Cortex of kidney (tissue), 1 donor: ENCODE measurements at places on chromosomes 1 and 21.

DNA sequence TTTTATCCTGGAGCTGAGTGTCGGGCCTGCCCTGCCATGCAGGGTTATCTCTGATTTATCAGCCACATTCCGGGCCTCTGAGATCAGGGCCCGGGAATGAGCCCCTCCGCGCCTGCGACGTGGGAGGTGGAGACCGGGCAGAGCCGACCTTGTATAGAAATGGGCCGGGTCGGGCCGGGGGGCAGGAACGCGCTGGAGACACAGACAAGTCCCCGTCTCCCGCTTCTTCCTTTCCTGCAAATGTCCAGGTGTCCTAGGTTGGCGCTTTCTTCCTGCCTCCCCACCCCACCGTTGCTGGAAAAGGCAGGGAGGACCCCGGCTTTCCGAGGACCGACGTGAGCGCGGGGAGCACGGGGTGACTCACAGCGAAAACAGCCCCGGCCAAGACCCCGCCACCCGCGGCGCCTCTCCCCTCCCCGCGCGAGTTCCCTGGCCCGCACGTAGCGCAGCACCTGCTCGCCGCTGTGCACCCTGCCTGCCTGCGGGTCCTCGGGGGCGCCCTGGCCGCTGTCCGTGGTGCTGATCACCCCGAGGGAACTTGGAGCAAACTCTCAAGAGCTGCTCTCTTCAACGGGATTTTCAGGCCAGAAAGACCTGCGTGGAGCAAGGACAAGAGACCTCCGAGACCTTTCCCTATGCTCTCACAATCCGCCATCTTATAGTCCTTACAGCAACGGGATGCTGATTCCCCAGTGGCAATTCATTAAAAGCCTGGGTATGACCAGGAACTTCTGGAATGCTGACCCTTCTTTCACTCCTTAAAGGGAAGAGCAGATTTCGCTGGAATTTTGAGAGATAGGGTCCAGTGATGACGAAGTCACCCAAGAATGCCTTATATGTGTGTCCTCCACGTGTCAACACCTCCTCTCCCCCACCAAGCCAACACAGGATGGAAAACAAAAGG lies 475 bp upstream of the NPPB start:
- DNase-seq = no peak

DNA sequence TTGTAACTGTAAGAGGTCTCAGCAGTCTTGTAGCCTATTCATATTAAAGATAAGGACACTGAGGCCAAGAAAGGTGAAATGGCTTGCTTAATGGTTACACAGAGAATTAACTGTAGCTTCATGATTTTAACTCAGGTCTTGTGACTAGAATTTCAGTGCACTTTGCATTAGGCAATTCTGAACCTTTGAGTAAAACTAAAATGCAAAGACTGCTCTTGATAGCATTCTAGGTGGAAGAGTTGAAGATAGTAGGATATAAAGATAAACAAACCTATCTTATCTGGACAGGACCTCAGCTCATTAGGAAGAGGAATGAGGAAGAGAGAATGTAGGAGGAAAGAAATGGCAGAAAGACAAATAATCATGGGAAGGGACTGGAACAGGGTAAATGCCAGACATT lies 68.6 kb upstream of the RGL1 start:
- DNase-seq = no peak

- DNase-seq = no peak
These were observed 56.0 kb downstream of the KCNJ15 start for GRCh38 chr21:38312822-38313221.

DNA sequence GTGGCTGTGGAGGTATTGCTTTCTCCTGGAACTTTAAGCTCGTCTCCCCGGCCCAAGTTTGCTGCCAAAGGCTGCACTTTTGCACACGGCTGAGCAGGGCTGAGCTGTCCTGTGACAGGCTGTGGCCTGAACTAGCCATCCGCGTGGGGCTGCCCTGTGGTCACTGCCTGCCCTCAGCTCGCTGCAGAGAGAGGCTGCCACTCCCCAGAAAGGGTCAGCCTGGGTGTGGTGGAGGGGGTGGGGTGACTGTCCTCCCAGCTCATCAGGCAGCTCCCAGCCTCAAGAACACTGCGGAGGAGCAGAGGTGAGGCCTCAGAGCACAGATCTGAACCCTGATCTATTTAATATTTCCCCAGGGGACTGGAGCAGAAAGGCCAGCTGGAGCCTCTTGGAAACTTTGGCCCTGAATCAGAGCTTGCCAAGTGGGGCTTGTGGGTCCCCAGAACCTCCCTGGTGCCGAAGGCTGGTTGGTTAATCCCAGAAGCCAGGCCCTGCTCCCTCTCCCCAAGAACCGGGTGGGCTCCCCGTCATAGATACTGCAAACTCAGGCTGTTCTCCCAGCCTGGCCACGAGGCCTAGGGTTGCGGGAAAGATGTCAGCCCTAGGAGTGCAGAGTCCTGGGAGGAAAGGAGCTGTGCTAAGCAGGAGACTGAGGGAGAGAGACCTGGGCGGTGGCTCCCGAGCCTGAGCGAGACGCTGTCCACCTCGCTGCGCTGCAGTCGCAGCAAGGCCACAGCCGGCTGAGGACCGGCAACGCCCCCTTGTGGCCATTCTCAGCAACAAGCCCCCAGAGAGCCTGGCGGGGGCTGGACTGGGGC lies 125.1 kb upstream of the IPO9 start:
- no peak for DNase-seq

- no peak for DNase-seq
These were observed 2.6 kb downstream of the STXBP3 start for GRCh38 chr1:108749081-108749480.

- DNase-seq = no peak
These were observed 11.2 kb upstream of the SNAPIN start for GRCh38 chr1:153647346-153647714.

DNA sequence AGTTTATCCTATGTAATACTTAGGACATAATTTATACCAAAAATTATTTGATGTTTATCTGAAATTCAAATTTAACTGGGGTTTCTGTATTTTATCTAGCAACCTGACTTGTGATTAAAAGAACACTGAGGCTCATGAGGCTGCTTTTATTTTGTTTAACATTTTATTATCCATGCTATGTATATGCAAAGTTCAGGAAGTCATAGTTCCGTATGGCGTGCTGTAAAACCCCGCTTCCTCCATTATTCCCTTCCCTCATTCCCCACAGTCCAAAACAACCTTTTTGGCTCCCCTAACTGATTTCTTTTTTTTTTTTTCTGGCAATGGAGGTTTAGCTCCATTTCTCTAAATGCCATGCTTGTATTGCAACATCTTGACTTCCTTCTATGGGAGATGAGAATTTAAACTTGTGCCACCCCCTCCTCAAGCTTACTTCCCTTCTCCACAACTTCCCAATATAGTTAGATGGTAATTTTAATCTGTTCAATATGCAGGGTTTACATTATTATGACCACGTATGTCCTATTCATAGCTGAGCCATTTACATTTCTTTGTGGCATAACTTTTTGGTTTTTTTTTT lies 138.0 kb upstream of the DNAH14 start:
- DNase-seq = no peak
